ENCODE measurements at places on chromosomes 7 and 10.

GRCh38 chr10:114753126-114753525, 68.5 kb upstream of the FHIP2A start:
- DNase-seq = no peak

DNA sequence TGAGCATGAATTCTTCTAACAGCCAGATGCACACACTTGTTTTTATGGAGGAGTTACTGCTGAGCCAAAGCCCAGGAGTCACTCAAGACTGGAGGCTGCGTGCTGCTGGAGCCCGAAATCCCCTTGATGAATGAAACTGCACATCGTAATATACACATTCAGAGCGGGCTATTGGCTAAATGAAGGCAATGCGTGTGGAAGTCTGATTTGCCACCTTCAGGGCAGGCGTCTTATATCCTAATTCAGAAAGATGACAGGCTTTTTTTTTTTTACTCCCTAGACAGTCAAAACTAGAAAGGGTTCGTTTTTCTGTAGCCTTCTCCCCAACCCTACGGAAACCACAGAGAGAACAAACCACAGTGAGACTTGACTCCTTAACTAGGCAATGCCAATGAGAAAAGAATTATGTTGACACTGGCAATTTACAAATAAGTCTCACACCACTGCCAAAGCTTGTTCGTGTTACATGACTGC, 227.2 kb upstream of the KLF14 start:
- peak; percentile 78 for DNase-seq

DNA sequence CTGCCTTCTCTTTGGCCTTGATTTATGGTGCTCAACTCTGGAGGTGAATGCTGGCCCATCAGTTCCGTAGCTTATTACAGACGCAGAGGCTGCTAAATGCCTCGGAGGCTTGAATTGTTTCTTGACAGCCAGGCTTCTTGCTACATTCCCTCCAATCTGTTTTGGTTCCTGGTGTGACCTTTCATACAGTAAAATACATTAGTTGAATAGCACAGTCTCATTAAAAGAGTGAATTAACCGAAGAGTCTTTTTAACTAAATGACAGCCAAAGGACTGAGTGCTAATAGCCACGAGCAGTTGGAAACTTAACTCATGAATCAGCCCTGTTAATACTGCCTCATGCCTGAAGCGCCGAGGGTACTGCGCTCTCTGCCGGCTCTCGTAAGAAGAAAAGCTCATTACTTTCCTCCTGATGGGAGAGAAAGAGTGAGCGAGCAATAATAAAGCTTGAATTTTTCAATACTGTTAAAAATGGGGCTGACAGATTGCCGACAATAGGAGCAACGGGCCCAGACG, 236.4 kb upstream of the GPR26 start:
- DNase-seq = no peak

DNA sequence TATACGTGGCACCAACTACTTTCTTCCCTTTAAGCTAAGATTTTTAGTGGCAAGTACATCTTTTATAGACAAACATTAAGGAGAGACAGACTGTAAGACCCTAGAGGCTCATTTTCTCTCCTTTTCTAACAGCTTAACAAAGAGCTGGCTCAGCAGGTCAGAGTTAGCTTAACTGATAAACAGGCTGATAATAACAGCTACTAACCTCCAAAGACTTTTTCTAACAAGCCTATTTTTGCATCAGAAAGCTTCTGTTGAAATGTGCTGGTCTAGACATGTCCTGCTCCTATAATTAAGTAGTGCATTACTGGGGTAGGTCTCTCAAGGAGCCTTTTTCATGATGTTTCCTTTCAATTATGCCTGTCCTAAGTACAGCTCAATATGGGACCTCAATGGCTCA, 238.2 kb upstream of the FAM3C start:
- DNase-seq = no peak

DNA sequence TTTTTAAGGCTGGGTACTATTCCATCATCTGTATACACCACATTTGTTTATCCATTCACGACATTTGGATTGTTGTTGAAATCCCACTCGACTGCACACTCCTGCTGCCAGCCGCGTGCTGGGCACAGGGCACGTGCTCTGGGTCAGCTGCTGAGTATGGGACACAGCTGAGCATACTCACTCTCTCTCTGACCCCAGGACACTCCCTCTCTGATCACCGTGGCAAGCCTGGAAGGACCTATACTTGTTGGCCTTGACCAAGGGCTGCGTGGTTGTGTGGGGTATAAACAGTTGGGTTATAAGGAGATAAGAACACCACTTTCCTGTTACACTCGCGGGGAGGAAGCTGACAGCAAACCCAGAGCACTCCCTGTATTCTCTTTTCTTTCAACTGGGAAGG, 153.0 kb upstream of the RHEB start:
- no peak for DNase-seq

DNA sequence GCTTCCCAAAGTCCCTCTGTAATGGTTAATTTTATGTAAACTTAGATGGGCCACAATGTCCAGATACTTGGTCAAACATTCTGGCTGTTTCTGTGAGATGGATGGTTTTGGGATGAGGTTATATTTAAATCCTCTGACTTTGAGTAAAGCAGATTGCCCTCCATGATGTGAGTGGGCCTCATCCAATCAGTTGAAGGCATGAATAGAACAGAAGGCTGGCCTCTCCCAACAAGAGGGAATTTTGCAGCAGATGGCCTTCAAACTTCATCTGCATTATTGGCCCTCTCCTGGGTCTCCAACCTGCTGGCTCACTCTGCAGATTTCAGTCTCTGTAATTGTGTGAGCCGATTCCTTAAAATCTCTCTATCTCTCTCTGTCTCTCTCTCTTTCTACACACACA, 362.3 kb downstream of the GRID1 start:
- DNase-seq = no peak

- no peak for DNase-seq
Observed at GRCh38 chr10:97000487-97001182, 168.5 kb downstream of the LCOR start.

GRCh38 chr10:104336821-104337467, 1.3 kb downstream of the ITPRIP start:
- no peak for DNase-seq

DNA sequence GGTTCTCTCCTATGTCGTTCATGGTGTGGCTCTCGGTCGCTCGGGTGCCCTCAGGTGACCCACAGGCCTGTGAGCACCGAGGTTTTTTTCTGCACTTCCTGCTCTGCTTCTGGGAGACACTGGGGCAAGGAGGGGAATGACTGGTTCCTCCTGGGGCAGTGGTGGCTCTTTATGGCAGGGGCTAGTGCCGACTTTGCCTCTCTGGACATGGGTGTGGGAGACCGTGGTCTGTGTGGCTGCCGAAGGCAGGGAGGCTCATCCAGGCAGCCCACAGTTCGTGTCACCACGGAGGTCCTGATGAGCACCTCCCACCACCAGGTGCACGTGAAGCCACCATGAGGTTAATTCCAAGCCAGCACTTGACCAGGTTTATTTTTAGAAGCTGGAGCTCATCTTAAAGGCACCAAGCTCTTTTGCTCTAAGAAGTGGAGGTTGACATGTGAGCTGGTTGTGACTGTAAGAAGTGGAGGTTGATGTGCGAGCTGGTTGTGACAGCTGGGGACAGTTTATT, 24.7 kb upstream of the DPYSL4 start:
- DNase-seq = no peak

DNA sequence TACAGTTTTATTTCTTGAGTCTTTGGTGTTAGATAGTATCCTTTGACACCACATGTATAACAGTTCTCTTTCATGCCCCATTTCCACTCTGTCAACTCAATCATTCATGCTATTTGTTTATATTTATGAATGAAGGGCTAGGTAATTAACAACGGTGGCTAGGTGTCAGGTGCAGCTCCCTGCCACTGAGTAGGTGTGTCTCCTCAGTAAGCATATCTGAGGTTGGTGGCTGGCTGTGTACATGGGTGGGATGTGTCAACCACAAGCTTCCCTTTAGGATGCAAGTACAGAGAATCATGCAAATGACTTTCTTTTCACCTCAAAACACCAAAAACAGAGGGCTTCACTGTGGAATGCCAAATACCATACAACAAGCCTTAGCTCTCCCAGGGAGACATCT, 83.4 kb downstream of the ZNF365 start:
- no peak for DNase-seq

GRCh38 chr7:128123291-128124037, 92.2 kb upstream of the LRRC4 start:
- no peak for DNase-seq

- DNase-seq = no peak
Observed at GRCh38 chr10:60417024-60417423, 27.3 kb upstream of the ANK3 start.

DNA sequence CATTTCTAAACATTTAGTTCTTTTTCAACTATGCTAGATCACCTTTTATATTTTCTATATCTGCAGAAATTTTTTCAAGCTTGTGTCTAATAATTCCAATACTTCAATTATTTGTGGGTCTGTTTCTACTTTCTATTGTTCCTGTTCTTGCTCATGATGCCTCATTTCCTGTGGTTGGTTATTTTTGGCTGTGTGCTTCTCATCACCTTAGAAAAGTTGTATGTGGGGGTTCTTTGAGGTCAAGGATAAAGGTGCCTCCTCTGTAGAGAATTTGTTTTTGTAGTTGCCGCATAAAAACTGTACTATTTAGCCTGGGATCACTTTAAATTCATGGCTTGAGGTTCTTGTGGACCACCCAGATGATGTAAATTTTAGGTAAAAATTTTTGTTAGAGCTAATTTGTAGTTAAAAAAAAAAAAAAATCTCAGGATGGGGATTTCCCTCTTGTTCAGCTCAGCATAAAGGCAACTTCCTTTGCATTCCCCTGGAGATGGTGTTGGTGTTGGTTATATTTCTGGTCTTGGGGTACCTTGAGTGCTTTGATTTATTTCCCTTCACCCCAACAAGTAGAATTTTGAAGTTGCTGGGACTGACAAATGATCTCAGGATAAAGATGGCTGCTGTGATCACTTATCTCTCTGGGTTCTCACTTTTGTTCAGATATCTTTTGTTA, 27.0 kb upstream of the JAZF1 start:
- no peak for DNase-seq

- DNase-seq = no peak
Observed at GRCh38 chr7:133753513-133753912, 373.6 kb upstream of the LRGUK start.

DNA sequence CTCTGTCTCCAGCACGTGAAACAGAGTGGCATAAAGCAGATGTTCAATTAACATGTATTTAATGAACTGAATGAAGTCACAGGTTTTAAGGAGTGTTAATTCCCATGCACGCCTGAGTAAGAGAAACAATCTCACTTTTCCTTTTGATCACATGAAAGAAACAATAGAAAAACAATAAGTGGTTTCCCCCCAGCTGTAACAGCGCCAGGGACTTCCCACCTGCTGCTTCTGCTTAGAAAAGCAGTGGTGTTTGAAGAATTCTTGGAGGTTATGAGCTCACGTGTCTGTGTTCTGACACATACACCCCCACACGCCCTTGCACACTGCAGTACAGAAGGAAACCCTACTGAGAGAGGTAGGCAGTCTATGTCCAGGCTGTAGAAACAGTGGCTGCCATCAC, 51.3 kb upstream of the FRMD4A start:
- no peak for DNase-seq

DNA sequence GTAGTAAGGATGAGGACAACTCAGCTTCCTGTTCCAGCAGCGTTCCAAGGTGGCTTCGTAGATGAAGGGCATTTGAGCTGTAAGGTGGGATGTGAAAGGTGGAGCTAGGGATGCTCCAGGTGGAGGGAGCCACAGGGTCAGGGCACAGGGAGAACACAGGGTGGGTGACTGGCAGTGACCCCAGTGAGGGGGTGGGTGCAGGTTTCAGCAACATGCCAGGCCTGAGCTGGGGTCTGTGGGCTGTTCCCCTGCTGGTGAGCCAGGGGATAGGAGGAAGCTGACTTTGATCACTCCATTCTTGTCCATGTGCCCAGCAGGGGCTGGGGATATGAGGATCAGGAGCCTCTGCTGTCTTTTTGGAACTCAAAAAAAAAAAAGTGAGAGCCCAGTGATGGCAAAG, 33.2 kb downstream of the CDH23 start:
- DNase-seq = no peak

GRCh38 chr7:85566095-85566794, 379.4 kb upstream of the SEMA3D start:
- no peak for DNase-seq

DNA sequence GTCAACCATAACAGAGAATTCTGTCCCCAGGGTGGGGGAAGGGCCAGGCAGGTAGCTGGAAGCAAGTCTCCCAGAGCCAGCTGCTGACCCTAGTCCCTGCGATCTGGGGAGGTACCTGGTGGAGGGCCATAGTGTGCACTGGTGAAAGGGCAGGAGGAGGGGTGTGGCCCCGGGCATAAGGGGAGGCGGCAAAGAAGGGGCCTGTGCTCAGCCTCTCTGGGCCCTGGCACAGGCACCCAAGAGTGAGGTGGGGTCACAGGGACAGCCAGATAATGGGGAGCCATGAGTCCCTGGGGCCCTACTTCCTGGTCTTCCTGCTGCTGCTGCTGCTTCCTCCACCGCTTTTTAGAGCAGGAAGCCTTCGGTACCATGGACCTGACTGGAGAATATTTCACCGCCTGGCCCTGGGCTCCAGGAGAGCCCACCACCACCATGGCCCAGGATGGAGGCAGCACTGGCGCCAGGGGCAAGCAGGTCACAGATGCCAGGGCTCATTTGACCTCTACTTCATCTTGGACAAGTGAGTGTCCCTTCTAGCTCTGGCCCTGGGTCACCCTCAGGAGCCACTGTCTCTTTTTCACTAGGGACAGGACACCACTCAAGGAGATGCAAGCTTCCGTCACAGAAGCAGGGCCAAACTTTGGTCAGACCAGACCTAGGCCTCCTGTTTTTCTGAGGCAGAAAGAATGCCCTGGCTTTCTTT, at the start of gene ANTXRL:
Gene ANTXRL (plus strand): TSS at position 7 of the 703 bp plus-strand sequence. CDS start 266 bp downstream, at position 273.
- no peak for DNase-seq

DNA sequence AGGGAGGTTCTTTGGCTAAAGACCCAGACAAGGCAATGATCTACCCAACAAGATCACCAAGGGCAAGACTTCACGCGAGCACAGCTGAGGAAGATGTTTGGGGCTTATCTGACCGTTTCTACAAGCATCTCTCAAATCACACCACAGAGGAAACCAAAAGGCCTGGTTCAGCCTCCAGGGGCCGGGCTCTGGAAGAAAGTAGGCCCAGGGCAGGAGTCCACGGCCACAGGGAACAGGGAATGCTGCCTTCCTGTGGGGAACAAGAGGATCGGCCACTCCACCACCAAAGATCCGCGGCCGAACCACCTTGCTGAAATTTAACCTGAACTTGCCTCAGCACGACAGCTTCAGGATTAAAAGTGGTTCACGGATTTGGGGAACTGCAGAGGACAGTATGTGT, 332.5 kb downstream of the PTPRN2 start:
- no peak for DNase-seq

DNA sequence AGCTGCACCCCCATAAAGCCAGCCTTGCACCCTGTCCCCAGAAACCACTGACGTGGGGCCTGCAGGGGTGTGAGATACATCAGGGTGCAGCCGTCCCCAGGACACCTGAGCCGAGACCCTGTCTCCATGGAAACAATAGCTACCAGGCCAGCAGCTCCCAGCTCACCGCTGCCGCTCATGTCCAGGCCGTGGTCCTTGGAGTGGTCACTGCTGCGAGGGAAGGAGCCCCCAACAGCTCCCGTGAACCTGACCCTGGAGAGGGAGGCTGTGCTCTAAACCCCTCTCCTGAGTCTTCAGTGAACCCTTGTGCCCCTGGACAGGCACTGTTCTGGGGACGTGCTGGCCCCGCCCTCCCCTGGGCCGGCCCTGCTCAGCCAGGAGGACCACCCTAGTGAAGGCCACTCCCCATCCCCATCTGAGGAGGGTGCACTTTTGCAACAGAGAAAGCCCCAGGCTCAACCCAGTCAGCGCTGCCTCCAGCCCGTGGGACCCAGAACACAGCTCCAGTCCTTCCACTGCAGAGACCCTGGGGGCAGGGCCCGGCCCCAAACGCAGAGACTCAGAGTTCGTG, 19.6 kb upstream of the INPP5A start:
- no peak for DNase-seq

GRCh38 chr10:58641095-58641531, 128.4 kb downstream of the BICC1 start:
- no peak for DNase-seq

Data from CD8-positive, alpha-beta memory T cell (primary cell).